Smooth muscle cell of the pulmonary artery (primary cell): ENCODE measurements at places on chromosomes 4 and X. TPM values are rescaled to one million over a fixed set of nuclear protein-coding genes. Genes with fewer than 3 reads are reported as not detected.

Gene SYN1
- 0.07 and 0.36 TPM in 2 replicates for total RNA-seq

Gene NR0B1
- 0.07 and 0.40 TPM in 2 replicates for total RNA-seq

Gene MAGEB10
- total RNA-seq: not detected in 2 replicates

Gene UGDH
- 79.7 and 154 TPM in 2 replicates for total RNA-seq

Gene CAPN6
- total RNA-seq: 0.07 TPM in 1 of 2 replicates, not detected in the other

Gene SPIN2A
- total RNA-seq: 0.53 and 0.85 TPM in 2 replicates

Gene REPS2
- total RNA-seq: 0.66 and 0.72 TPM in 2 replicates

Gene OPHN1
- 5.9 and 11.9 TPM in 2 replicates for total RNA-seq

Gene TLR3
- total RNA-seq: 3.1 and 8.1 TPM in 2 replicates

Gene ASB9
- 0.26 and 0.36 TPM in 2 replicates for total RNA-seq
